ENCODE measurements at places on chromosomes 1 and 21.
A peak's percentile ranks its signal among the peaks of the same experiment; 100 is the strongest.

GRCh38 chr1:94612525-94613204, 71.1 kb upstream of the F3 start:
- no peak for DNase-seq

- no peak for DNase-seq
Measured at GRCh38 chr1:117654493-117655219, 48.8 kb downstream of the TENT5C start.

DNA sequence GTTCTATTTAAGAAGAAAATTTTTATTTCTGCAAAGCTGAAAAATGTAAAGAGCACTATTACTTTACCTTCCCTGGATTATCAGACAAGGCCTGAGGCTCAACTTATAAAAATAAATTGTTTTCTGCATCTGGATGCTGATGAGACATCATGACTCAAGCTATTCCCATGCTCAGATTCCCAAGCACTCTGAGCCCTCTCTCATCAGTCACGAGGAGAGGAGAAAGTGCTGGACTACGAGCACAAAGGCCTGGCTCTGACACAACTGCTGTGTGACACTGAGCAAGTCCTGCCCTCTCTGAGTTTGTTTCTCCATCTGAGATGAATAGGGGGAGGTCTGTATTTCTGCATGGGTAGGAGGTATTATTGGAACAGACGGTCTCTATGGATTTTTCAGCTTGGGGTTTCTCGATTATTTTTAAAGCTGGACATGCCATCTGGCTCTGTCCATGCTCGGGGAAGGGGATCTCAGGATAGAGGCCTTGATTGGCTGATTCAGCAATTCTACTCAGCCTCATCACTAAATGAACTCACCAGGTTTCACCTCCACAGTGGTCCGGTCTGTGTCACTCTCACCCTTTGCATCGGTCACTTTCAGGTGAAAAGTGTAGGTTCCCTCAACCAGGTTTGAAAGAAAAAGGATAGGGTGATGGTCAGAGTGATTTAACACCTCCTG, 107.7 kb downstream of the KIAA0319L start:
- DNase-seq = no peak

DNA sequence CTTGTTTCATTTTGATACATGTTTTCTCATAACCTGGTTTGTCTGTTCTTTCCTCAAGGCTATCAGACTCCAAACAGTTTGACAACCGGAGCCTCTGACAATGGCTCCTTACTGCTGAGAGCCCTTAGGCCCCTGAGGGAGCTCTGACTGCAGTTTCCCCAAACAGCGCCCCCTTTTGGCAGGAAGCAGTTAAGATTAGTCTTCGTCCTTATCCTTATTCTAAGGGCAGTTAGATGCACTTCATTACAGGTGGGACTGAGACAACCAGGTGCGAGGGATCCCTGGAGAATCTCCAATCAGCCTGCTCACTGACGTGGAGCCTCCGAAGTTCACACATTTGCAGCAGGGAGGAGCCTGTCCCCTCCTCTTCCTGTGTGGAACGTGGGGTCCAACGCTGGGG, 393.1 kb downstream of the BRINP3 start:
- DNase-seq = no peak

- no peak for DNase-seq
Measured at GRCh38 chr21:42232176-42232825, 13.4 kb downstream of the ABCG1 start.

GRCh38 chr1:28326515-28326914, 2.3 kb upstream of the MED18 start:
- DNase-seq = no peak

- no peak for DNase-seq
Measured at GRCh38 chr1:19359357-19359756, 47.2 kb downstream of the SLC66A1 start.

DNA sequence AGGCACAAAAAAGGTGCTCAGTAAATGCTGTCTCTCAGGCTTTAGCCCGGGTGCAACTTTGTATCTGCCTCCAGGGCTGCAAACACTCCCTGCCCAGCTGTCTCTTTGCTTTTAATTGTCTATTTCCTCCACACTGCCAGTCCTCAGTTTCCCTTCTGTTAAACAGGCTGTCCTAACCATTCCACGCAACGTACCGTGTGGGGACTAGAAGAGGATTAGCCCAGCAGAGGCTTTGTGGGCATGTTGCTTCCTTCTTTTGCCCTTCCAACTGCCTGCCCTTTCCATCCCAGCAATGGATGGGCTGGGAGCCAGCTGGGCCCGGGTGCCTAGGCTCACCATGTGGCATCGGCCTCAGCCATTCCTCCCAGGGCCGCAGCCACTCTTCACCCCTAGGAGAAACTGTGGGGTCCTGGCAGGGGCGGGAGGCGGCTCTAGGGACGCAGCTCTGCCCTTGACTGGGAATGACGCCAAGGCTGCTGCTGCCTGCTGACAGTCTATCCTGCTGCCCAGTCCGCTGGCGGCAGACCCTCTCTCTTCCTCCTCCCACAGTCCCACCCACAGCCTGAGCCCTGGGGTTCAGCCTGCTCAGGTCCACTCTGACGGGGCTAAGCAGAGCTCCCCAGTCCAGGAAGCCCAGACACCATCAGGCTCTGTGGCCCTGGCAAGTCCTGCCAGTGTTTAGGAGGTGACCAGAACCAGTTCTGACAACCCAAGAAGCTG, 40.6 kb upstream of the LRP8 start:
- peak; percentile 64 for DNase-seq

DNA sequence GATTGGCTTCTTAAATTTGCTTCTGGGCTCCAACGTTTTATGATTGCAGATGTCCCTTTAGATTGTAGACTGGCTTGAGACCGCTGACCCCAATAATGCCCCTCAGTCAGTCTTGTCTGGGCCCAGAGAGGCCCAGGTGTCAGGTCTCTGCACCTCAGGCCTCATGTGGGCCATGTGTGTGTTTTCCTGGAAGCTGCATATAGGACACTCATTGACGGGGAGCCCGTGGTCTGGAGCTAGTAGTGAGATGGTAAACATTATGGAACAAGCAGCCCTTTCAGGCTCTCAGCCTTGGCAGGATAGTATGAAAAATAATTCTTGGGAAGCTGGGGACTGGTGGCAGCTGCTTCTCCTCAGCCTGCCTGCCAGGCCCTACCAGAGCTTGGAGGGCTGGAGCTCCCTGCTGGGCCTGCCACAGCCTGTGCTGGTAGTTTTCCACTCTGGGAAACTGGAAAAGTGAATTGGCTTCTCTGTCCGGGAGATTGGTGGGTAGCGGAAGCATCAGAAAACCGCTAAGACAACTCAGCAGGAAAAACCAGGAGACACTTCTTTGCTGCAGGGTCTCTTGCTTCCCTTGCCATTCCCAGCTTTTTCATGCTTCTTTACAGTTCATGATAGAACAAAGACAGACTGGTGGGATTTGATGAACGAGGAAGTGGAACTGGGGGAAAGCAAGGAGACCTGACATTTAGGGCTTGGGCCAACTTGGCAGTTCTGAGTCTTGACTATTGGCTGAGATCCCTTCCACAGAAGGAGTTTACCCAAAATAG, 57.8 kb upstream of the HSD17B7 start:
- peak; percentile 30 for DNase-seq

GRCh38 chr1:41122851-41123518, 101.5 kb upstream of the SLFNL1 start:
- peak; percentile 17 for DNase-seq

DNA sequence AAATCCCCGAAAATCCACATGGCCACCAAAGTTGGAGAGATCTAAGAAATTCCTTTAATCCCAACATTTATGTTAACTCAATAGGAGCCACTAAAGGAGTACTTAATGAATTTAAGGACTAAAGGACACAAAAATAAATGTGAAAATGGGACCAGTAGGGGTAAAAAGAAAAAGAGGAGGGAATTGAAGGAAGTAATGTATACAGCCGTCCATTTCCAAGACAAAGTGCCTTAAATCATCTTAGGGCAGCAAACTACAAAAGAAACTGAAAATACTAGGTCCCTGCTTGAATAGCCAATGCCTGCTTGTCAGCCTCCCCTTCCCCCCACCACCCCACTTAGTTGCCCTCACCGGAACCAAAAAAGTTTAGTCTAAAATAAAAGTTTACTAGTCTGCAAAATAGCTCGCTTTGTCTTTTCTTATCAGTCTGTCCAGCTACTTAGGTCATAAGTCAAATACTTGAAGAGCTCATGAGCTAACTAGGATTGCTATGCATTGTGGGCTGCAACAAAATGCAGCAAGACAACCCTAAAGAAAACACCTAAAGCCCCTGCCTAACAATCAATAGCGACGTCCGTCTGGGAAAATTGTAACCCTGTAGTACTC, 66.3 kb upstream of the TLR5 start:
- DNase-seq = no peak

- no peak for DNase-seq
Measured at GRCh38 chr1:204331847-204332487, 27.8 kb downstream of the PLEKHA6 start.

GRCh38 chr1:151935154-151935553, 25.8 kb upstream of the THEM4 start:
- DNase-seq = no peak

DNA sequence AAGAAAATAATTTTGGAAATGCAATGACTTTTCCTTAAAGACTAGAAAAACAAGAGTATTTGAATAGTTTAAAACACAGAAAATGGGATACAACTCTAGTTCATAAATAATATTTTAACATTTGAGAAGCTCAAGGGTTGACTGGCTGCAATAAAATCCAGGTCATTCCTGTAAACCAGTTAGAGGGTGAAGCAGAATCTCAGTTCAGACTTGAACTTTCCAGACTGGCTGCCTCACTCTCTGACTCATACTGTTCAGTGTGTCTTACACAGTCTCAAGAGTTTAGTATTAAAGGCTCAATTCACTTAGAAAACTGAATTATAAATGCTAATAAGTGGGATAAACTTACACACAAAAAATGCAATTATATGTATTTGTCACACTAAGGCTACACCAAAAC, 89.9 kb downstream of the RAVER2 start:
- no peak for DNase-seq

DNA sequence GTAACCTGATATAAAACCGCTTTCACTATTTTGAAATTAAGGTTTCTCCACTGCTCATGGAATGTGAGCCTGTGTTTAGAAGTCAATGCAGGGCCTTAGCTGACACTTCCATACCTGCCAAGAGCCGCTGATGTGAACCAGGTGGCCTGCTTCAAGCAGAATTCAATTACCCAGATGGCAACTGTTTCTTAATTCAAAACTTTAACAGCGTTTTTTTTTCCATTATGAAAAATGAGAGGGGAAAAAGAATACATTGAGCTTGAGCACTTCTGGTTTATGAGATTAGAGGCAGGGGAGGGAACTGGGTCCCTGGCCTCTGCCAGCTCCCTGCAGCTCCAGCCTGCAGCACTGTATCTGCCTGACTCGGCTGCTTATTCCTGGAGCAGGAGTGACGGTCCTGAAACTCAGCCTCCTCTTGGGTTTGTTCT, 7.7 kb upstream of the ATP1A1 start:
- DNase-seq = peak; percentile 59

GRCh38 chr1:205926213-205926612, 17.0 kb downstream of the SLC26A9 start:
- no peak for DNase-seq

- no peak for DNase-seq
Measured at GRCh38 chr21:42398436-42399028, 2.7 kb upstream of the TMPRSS3 start.

DNA sequence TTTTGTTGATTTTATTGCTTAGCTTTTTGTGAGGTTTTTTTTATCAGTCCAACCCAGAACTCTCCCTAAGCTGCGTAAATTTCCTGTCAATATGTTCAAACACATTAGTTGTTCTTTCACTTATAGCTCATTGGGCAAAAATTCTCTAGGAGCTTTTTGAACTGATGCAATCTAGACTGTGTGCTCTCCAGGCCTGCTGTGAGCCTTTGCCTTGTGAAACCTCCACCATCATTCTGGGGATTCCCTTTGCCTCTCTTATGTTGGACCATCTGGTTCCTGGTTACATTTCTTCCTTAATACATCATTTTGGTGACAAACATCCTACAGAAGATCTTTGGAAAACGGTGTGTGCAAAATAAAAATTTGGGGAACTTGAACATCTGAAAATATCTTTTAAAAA, 247.2 kb downstream of the LRRC7 start:
- DNase-seq = peak; percentile 19

DNA sequence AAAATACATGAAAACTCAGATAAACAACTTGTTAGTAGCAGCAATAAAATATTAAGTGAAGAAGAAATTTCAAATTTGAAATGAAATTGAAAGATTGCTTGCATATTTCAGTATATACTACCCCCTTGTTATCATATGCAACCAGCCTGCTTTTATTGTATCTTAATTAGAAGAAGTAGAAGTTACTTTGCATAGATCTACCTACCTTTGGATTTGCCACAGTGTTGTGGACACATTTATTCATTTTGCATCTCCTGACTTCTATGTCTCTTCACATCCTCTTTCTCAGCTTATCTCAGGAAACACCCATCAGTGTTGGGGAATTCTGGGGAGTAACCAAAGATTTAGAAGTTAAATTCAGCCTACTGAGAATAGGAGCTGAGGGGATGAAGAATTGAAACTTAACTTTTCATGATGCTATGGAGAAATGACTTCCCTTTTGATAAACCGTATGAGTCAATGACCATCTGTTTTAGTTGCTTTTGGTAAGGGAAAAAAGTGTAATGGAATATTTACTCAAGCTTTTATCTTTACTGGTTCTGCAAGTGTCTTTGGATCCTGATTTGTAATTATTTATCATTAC, 96.9 kb downstream of the RGL1 start:
- DNase-seq = no peak

- DNase-seq = no peak
Measured at GRCh38 chr1:46464013-46464548, 25.6 kb upstream of the DMBX1 start.

- peak; percentile 62 for DNase-seq
Measured at GRCh38 chr1:31745096-31745945, 18.8 kb downstream of the ADGRB2 start.

- DNase-seq = no peak
Measured at GRCh38 chr1:207981976-207982375, 71.1 kb upstream of the CD34 start.

- DNase-seq = no peak
Measured at GRCh38 chr1:211606332-211606913, 27.5 kb upstream of the SLC30A1 start.

DNA sequence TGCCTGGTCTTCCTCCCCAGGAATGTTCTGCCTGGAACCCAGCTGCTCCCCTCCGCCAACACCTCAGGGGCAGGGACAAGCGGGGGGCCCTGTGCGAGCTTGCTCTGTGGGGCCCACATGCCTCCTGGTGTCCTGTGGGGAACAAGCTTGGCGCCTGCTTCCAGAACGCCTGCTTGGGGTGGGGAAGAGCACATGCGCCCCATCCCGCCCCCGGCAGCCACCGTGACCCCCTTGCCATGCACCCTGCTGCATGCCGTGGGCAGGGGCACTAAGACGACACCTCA, 57.4 kb downstream of the MEGF6 start:
- DNase-seq = no peak

GRCh38 chr1:3779265-3779911, 6.8 kb downstream of the SMIM1 start:
- no peak for DNase-seq

DNA sequence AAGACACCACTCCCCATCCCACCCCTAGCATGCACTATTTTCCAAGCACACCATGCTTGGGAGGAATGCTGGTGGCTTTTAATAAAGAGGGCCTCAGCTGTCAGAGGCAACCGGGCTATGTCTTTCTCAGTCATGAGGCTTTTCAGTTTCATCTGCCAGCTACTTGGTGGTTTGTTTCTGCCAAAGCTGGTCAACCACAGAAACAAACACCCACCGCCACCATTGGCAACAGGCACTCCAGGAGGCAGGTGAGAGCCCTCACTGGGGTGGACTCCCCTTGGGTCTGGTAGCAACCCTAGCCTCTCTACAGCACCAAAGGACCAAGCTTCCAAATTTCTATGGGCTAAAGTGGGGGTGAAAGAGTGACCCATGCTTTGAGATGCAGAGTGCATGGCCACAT, 54.3 kb upstream of the CD1D start:
- DNase-seq = no peak

Measured in brain (organoid and tissue), 16 donors.